ENCODE measurements at places on chromosomes 3 and 15. TPM values are rescaled to one million over a fixed set of nuclear protein-coding genes. Genes with fewer than 3 reads are reported as not detected.

DNA sequence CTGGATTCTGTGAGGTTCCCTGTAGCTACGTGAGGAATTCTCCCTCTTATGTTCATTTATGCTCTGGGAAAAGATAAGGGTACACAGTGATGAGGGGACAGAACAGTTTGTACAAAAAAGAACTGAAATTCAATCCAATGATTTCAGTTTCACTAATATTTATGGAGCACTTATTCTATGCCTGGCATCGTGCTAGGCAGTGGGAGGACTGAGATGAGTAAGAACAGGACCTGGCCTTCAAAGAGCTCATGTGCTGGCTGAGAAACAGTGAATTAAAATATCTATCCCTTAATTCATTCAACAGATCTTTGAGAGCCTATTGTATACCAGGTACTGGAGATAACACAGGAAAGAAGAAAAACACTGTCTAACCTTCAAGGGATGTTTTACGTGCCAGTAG lies 22.2 kb downstream of the SSR3 start:
- no peak for DNase-seq
- H3K27ac ChIP-seq, result no peak overlapping the region
- no peak overlapping the region for H3K4me3 ChIP-seq
- peaks cover 13% of the 10 kb centered on the region for H3K4me1 ChIP-seq

- DNase-seq, result no peak
- H3K4me3 ChIP-seq, result no peak overlapping the region
- peaks cover 8% of the 10 kb centered on the region for H3K4me1 ChIP-seq
- H3K27me3 ChIP-seq, result no peaks in the 10 kb centered on the region
- no peaks in the 10 kb centered on the region for H3K36me3 ChIP-seq
Observed at GRCh38 chr3:10160346-10160745, 4.4 kb upstream of the IRAK2 start.

- no peaks in the 10 kb centered on the region for H3K36me3 ChIP-seq
- H3K27ac ChIP-seq, result no peak overlapping the region
- H3K4me1 ChIP-seq, result no peaks in the 10 kb centered on the region
- no peak for DNase-seq
- H3K4me3 ChIP-seq, result no peak overlapping the region
- H3K27me3 ChIP-seq, result no peaks in the 10 kb centered on the region
Observed at GRCh38 chr3:98058244-98058960, 23.3 kb upstream of the GABRR3 start.

GRCh38 chr3:2661078-2661477 lies 449.1 kb downstream of the IL5RA start:
- no peaks in the 10 kb centered on the region for H3K4me1 ChIP-seq
- H3K27me3 ChIP-seq, result no peaks in the 10 kb centered on the region
- H3K4me3 ChIP-seq, result no peak overlapping the region

- H3K4me3 ChIP-seq, result no peak overlapping the region
- no peak for DNase-seq
- H3K27me3 ChIP-seq, result no peaks in the 10 kb centered on the region
- H3K27ac ChIP-seq, result no peak overlapping the region
- H3K4me1 ChIP-seq, result no peaks in the 10 kb centered on the region
- H3K36me3 ChIP-seq, result no peaks in the 10 kb centered on the region
Observed at GRCh38 chr3:83454353-83454752, 1504.4 kb upstream of the CADM2 start.

The DNAH12 gene
- total RNA-seq, result 11.2 TPM

The EAF2 gene
- 7.3 TPM for total RNA-seq

The FOXB1 gene
- total RNA-seq, result not detected

The SLC28A1 gene
- total RNA-seq, result not detected

The MGLL gene
- 132 TPM for total RNA-seq

The NPAP1 gene
- total RNA-seq, result 0.12 TPM

The ALPK3 gene
- total RNA-seq, result 14.0 TPM

The SERINC4 gene
- total RNA-seq, result not detected

The ACP3 gene
- 19.9 TPM for total RNA-seq
